ENCODE measurements at places on chromosomes 2 and 18.

GRCh38 chr2:16242906-16243305 lies 302.6 kb downstream of the MYCN start:
- peak; percentile 91 for DNase-seq

- DNase-seq: no peak
Observed at GRCh38 chr2:79200762-79201161, 41.2 kb upstream of the REG3A start.

DNA sequence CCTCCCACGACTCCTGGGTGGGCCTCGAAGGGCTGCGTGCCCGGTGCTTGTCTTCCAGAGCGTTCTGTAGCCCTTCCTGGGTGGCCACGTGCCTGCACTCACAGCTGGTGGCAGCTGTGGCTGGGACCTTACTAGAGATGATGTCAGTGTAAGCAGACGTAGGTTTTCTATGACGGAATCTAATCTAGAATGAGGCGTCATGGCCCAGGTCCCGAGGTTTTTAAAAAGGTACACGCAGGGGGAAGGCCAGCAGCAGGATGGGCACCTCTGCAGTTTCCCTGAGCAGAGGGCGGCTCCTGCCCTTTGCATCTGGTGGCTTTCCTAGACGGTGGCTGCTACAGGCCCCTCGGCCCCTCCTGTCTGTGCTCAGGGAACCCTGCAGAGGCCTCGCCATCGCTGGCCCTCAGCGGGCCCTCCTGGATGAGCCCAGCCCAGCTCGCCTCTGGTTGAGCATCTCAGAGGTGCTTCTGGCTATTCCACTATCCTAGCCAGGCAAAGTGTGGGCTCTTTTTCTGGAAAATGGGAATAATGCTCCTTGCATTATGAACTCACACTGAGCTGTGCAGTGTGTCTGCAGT lies 49.6 kb upstream of the PXDN start:
- no peak for DNase-seq

GRCh38 chr2:175576270-175576669 lies 394.8 kb upstream of the ATP5MC3 start:
- DNase-seq: no peak

DNA sequence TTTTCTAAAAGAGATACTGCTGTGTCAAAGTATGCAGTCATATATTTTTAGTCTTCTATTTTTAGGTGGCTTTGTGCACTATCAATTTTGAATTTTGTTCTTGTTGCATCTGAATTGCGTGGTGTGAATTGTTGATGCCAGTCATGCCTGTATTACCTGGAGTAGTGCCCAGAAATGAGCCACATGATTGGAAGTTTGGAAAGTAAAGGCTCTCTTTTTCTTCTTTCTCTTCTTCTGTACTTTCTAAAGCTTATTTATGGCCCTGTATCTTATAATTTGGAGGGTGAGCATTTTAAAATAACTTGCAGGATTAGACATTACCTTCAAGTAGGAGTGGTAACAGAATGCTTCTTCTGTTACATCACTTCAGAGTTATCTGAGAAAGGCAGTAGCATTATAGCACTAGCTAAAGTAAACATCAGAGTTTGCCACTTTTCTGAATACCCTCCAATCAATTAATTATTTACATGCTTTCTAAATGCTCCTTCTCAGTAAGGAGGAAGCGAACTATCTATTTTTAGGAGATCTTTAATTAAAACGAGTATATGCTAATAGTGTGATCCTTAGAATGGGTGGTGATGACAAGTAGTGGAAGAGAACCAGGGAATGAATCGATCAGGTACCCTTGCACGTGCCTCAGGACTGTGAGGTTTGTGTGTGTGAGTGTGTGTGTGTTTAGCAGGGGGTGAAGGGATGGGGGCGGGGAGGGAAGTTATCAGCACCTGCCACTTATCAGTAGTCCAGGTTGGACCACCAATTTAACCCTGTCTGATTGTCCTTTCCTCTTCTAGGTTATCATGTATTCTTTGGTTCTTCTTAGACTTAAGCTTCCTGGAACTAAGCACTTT lies 112.5 kb downstream of the MAP3K20 start:
- no peak for DNase-seq

- no peak for DNase-seq
Observed at GRCh38 chr18:47985866-47986265, 55.4 kb upstream of the SMAD2 start.

- no peak for DNase-seq
Observed at GRCh38 chr18:48525671-48526070, 13.2 kb upstream of the CTIF start.

DNA sequence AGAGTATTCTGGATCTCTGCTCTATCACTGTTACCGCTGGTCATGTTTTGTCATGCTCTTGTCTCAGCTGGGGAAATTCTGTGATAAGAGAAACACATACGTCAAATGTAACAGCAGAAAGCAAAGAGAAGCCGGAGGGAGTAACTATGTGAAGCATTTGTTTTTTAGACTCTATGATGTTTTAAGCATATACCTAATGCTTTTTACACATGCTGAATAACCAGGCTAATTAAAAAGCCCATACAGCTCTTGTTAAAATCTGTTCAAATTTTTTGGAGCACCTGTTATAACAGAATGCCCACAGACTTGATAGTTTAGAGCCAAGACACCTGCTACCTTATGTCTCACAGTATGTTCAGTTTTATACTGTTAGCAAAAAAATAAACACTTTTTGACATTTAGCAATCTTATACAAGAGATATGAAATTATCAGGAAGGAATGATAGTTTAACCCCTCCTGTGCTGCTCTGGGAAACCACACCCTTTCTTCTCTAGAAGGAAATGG lies 92.3 kb upstream of the TANK start:
- DNase-seq: no peak

DNA sequence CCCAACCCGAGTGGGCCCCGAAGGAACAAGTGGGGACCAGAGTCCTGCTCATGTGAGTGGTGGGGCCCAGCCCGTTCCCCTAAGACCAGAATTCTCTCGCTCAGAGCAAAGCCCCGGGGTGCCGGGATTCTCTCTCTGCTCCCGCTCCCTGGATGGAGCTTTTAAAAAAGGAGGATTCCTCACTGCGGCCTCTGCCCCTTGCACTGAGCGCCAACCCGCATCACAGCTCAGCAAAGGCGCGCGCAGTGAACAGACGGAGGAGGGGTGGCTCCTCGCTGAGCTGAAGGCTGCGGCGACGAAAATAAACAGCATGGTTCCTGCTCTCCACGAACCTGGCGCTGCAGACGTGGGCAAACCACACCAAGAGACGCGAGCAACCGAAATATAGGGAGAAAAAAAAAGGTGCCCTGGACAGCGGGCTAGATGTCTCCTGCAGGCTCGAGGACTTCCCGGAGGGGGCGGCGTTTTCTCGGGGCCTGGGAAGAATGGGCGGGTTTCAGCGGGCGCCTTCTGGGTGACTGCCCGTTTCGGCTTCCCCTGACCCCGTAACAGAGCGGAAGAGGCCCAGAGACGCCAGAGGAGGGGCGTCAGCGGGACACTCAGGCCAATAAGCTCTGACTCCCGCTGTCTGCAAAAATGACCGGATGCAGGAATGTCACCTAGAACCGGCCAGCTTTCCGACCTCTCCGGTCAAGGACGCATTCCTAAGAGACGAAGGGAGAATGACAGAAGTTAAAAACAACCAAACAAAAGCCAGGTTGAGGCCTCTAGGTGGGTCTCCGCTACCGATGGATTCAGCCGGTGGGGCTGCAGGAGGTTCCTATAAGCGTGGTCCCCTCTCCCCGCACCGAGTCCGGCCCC lies 819 bp upstream of the KLF11 start:
- DNase-seq: no peak

DNA sequence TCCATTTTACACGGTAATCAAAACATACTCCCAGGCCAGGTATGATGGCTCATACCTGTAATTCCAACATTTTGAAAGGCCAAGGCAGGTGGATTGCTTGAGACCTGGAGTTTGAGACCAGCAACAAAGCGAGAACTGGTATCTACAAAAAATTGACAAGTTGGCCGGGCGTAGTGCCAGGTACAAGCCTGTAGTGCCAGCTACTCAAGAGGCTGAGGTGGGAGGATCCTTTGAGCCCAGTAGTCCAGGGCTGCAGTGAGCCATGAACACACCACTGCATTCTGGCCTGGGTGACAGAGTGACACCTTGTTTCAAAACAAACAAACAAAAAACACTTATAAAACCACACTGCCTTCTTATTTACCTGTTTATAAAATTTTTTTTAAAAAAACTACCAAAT lies 80.8 kb downstream of the GAREM1 start:
- no peak for DNase-seq

DNA sequence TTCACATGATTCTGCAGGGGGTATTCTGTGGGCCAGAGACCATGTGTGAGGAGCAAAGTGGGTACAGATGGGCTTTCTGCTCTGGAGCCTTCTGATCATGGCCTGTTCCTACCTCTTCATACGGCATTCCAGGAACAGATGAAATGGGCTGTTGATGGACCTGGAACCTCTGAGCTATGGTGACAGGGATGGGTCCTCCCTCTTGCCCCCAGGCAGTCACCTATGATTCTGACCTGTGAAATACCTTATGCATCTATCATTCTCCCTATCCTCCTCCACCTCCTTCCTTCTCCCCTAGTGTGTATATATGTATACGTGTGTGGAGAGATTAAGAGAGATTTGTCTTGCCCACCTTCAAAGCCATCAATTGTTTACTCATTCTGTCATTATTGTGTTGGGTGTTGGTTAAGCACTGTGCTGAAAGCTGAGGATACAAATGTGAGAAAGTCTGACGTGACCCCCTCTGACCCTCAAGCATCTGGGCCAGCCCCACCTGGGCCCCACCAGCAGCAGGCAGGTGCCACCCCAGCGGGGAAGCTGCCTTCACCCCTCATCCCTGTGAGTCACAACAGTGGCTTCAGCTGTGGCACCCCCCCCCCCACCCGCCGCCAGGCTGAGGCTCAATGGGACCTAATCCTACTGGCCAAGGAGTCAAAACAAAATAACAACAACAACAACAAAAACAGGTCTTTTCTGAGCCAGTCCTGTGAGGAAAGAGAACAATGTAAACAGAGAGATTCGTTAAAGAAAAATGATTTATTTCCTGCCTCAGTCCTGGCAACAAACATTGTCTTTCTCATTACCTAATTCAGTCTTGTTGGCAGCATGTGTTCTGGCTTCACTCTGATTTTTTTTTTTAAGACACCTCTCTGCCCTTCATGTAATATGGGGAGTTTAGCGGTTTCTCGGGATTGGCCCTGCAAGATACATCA lies 103.8 kb upstream of the CDC42EP3 start:
- no peak for DNase-seq

DNA sequence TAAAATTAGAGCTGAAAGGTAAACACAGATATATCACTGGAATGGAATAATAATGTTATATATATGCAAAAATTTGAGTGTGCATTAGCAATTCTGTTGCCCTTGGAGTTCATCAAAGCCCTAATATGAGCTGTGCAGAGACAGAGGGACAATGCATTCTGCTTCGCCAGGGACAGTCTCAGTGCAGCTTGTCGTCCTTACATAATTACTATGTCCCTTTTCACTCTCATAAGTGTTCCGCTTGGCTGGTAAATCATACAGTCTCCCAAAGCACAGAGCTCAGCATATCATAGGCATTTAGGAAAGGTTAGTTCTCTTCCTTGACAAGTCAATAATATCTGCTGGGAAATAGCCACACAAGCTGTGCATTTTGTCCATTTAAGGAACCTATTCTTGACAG lies 30.7 kb downstream of the MAPK4 start:
- DNase-seq: no peak

DNA sequence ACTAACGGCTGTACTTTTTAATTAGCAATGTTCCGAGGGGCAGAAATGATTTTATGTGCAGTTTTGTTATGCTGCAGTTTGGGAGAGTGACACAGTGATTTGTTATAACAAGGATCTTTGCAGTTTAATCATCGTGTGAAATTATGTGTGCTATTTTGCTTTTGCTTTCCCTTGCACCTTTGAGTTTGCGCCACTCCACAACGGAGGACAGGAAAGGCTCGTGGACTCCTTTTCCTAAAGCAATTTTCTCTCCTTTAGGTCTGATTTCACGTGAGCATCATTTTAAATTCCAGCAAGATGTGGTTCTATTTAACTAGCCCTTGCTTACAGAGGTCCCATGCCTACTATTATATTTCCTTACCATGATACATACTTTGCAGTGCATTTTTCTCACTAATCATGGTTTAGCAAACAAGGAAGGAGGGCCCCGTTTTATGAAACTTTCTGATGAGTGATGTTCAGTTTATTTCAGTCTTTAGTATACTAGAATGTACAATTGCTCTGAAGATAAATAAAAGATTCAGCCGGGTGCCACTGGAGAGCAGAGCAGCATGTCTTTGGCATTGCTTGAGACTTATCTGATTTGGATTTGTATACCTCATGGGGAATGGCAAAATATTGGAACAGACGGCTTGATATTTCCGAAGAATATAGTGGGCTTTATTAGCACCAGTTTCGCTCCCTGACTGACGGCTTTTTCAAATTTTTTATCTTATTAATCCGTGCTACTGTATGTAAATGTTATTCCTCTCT lies 528.2 kb upstream of the FANCL start:
- no peak for DNase-seq

- peak; percentile 64 for DNase-seq
Observed at GRCh38 chr2:164841719-164842623, at the start of gene COBLL1. Gene COBLL1, minus strand, starts transcription at chr2:164841823. Its CDS starts 627 bp downstream, at chr2:164841196.

- no peak for DNase-seq
Observed at GRCh38 chr2:49043405-49043982, 110.8 kb downstream of the FSHR start.

- DNase-seq: no peak
Observed at GRCh38 chr2:160328811-160329527, 128.9 kb upstream of the ITGB6 start.

DNA sequence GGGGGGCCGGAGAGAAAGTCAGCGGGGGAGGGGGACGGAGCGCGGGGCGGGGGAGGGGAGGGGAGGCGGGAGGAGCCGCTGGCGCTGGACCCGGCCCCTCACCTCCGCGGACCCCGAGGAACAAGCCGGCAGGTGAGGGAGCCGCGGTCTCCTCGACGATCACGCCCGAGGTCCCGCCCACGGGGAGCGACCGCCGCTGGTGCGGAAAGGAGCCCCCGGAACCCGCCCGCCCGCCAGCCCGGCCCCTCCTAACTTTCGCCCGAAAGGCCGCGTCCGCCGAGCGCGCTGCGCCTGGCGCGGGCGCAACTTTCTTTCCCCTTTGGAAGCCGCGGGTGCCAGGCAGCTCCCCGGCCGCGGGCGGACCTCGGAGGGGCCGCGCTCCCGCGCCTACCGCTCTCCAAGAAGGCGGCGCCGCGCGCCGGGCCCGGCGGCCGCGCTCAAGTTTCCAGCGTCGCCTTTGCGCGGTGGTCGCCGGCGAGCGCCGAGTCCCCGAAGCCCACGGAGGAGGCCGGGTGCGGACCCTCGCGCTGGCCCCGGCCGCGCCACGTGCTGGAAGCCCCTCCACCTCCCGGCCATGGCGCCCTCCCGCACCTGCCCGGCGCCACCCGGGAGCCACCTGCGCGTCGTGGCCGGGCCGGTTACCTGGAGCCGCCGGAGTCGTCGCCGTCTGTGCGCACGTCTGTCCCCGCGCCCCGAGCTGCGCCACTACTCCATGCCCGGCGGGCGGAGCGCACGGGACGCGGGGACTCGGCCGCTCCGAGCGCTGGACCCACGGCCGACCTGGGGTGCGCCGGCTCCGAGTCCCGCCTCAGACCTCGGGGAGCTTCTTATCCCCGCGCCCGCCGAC lies at the start of gene ALKAL2:
TSS of gene ALKAL2 (minus strand) at position 181 of the 847 bp plus-strand sequence. CDS start 256 bp downstream, outside the sequence.
- no peak for DNase-seq

- no peak for DNase-seq
Observed at GRCh38 chr2:40299173-40299572, 152.7 kb downstream of the SLC8A1 start.

GRCh38 chr2:128344101-128344500 lies 25.4 kb upstream of the HS6ST1 start:
- DNase-seq: no peak

GRCh38 chr2:30792521-30792920 lies 14.7 kb downstream of the CAPN13 start:
- no peak for DNase-seq
